Kidney (tissue), 22 donors: ENCODE measurements at places on chromosomes 16 and 17. TPM values are rescaled to one million over a fixed set of nuclear protein-coding genes. Genes with fewer than 3 reads are reported as not detected.

The CDH8 gene
- not detected for polyA plus RNA-seq

The NEUROD2 gene
- not detected for polyA plus RNA-seq

The CPNE7 gene
- 1.5 TPM for polyA plus RNA-seq

The KRTAP1-1 gene
- not detected for polyA plus RNA-seq

The CSH1 gene
- not detected for polyA plus RNA-seq

The CCL23 gene
- polyA plus RNA-seq, result 4.8 TPM
